ENCODE measurements at places on chromosomes 16 and 17.

GRCh38 chr16:22308824-22309520, 11.8 kb downstream of the POLR3E start:
- no peak for DNase-seq

GRCh38 chr16:81831722-81832126, 52.6 kb downstream of the PLCG2 start:
- DNase-seq, result peak; percentile 38

GRCh38 chr17:58985367-58985766, 121.3 kb downstream of the TRIM37 start:
- DNase-seq, result peak; percentile 34

DNA sequence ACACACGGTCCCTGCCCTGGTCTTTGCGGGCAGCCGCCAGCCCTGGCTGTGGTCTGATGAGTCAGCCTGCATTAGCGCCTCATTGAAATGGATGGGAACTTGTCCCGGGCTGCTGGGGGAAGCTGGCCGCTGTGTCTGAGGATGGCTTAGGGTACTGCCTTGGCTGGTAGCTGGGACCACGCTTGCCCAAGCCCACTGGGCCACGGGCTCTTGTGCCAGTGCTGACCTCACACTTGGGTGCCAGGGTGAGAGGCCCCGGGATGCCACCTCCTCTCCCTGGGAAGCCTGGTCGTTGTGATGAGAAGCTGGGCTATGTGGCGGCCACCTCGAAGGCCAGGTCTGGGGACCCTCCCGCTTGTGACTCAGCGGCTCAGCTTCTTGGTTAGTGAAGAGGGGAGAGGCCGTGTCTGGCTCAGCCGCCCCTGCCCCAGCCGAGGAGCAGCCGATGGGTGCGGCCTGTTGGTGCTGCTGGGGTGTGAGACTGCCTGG, 10.7 kb downstream of the CACNA1H start:
- no peak for DNase-seq

- DNase-seq, result no peak
These were observed 296.6 kb downstream of the NPIPA8 start for GRCh38 chr16:18039931-18040330.

DNA sequence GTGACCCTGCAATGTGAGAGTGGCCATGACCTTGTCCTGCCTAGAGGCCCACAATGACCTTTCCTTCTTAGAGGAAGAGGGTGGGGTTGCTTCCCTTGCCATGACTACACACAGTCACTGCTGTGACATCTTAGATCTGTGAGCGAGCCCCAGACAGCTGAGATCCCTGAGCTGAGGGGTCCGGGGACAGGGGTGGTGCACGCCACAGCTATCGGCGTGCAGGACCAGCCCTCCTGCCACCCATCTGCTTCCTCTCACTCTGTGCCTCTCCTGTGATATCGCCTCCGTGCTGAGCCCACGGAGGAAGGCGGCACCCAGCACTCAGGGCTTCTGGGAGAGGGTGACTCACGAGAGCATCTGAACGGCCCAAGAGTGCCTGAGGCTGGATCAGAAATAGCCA, 35.2 kb downstream of the KIAA0513 start:
- DNase-seq, result no peak

GRCh38 chr17:74244548-74244947, 29.5 kb upstream of the DNAI2 start:
- DNase-seq, result no peak

GRCh38 chr17:42027590-42027889, 7.7 kb downstream of the NKIRAS2 start:
- no peak for DNase-seq

DNA sequence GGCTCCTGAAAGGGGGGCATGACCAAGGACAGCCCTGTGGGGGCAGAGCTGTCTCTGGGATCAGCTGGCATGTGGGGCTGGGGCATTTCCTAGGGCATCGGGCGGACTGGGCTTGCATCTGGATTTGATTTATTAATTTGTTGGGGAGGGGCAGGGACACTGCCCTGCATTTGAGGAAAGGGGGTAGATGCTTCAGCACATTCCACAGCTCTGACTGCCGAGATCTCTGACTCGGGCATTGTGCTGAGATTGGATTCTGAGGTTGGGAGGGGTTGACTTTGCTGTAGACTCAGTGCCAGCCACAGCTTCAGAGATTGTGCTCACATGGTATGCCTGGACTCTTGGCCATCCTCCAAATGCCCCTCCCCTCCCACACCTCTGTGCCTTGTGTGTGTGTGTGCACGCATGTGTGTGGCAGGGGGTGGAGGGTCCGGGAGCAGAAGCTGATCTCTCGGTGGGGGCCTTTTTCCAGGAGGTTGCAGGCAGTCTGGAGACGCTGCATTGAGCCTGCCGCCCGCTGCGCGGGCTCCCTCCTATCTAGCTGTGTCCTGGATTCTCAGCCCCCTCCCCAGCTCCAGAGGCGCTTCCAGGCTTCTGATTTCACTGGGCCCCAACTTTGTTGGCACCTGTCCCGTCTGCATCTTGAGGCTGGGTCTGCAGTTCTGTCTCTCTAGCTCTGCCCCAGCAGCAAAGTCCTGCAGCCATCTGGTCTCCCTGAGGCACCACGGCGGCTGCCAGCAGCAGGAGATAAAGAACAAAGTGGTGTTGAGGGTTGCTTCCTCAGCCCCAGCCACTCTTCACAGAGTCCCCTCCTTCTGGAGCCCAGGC, 14.9 kb downstream of the IGFBP4 start:
- no peak for DNase-seq

GRCh38 chr17:58338454-58338840, 9.9 kb upstream of the TSPOAP1 start:
- DNase-seq, result no peak

DNA sequence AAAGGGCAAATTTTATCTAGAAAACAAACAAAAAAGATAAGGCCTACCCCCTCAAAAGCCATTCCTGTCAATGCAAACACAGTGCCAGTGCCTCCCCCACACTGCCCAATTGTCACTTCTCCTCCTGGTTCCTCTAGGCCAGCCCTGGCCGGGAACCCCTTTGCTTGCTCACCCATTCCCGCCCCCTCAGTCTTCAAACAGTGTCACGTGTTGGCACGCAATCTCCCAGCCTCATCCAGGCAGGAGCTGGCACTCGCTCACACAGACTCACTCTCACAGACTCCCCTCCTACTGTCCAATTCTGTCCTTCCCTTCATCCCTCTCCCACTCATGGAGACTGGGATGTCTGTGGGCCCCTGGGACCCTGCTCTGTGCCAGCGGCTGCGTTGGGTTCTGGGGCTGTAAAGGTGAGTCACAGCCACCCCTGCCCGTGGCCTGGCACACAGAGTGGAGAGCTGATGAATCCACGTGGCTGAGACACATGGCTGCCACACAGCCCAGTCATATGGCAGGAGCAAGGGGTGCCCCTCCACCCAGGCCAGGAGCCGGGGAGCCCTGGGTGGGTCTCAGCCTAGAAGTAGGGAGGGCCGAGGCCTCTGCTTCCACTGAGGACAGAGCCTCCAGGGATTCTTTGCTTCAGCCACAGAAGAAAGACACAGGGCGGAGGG, 54.8 kb downstream of the VAC14 start:
- DNase-seq, result peak; percentile 22

GRCh38 chr16:8953064-8953463, 10.6 kb downstream of the USP7 start:
- no peak for DNase-seq

DNA sequence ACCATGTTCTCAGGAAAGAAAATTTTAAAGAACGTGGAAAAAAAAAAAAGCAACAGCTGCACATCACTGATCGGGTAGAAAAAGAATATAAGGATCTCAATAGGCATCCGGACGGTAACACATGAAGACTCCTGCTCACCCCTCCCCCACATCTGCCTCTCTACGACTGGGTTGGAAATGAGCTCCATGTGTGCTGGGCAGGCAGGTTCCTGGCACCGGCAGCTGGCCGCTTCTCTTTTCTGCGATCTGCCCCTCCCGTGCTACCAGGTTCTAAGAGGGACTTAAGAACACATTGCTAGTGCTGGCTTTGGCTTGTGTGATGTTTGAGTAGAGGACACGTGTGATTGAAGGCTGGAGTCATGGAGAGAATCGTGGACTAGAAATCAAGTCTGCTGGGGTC, 115.5 kb downstream of the AATF start:
- DNase-seq, result no peak

DNA sequence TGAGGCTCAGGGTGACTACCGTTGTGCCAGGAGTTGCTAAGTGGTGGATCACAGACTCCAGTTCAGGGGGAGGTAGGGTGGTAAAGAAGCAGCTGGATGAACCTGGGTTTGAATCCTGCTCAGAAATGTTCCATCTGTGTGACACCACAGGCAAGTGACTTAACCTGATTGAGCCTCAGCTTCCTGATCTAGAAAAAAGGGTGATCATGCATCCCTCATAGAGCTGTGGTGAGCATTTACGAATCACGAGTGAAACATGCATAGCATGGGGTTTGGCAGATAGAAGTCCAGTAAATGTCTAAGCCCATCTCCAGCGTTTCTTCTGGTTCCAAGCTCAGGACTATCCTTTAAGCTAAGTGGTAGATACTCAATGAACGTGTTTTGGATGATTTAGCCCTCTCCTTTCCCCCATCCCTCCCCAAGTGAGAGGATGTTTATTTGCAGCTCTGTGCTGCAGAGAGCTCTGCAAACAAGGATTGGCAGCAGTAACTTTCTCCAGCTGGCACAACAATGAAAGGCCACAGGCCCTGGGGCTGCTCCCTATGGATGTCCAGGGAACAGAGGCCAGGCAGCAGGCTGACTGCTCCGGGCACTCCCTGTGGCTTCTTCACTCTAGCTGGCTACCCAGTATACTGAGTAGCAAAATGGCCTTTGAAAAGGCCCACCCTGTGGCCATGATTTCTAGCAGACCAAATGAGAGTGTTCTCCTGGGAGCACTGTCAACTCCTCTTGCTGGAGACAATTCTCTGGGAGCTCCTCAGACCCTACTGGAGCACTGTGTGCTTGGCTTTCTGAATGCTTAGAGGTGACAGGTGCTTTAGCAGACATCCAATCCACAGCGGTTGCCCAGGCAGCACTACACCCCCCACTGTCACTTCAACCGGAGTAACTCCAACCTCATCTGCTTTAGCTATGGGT, 21.3 kb downstream of the CA4 start:
- no peak for DNase-seq

- no peak for DNase-seq
These were observed 8.6 kb downstream of the CCDC102A start for GRCh38 chr16:57527610-57528360.

GRCh38 chr17:71339206-71339605, 781.6 kb upstream of the SOX9 start:
- no peak for DNase-seq

DNA sequence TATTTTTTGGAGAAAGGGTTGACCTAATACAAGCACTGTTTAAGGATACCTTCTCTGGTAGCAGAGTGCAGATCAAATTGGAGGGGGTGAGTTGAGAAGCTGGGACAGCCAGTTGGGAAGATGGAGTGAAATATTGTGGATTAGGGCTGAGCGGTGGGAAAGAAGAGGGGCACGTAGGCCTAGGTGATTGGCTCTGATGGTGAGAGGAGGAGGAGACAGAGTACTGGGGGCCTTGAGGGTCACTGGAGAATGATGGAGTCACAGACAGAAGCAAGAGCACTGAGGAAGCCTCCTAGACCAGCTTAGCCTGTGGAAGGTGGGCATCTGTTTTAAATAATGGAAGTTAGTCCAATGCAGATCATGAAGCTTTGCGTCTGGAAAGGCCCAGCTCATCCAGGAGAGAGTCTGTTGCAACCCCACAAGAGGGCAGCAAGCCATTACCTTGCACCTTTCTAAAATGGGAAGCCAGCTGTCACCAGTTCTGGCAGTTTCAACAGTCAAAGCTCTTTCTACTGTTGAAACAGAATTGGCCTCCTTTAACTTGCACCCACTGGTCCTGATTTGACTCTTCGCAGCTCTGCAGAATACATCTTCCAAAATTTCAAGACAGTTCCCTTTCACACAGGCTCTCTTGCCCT, 11.8 kb downstream of the SLC9A5 start:
- DNase-seq, result peak; percentile 33

Measured in K562 (cell line).